AG09309 (cell line): ENCODE measurements at places on chromosomes 7 and 10.

DNA sequence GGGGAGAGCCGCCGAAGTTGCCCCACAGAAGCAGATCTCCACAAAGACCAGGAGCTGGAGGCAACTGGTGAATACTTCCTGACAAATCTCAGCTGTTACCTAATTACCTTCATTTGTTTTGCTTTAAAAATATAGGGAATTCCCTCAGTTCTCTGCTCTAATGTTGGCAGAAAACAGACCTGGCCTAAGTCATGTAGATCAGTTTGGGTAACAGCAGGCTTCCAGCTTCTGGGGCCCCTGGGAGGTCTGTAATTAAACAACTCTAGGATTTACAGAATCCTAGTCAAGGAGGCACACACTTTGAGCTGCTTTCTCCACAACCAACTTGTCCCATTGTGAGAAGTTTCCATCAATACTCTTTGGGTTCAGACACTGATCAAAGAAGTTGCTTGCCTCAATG lies 123.4 kb downstream of the HTR7 start:
- DNase-seq: no peak

DNA sequence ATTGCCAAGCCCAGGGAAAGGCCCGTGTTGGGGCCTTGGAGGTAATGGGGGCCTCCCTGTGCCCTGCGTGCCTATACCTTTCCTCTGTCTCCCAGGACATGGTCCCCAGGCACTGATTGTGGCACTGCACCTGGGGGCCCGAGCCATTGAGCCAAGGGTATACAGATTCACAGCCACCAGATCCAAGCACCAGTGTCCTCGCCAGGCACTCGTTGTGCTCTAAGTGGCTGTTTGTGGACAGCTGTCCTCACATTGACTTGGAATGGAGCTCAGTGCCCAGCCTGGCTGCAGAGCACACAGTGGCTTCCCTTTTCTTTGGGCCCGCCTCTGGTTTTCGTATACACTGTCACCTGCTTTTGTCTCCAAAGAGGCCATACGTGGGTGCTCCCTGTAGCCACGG lies 72.0 kb upstream of the BTBD16 start:
- DNase-seq: no peak

DNA sequence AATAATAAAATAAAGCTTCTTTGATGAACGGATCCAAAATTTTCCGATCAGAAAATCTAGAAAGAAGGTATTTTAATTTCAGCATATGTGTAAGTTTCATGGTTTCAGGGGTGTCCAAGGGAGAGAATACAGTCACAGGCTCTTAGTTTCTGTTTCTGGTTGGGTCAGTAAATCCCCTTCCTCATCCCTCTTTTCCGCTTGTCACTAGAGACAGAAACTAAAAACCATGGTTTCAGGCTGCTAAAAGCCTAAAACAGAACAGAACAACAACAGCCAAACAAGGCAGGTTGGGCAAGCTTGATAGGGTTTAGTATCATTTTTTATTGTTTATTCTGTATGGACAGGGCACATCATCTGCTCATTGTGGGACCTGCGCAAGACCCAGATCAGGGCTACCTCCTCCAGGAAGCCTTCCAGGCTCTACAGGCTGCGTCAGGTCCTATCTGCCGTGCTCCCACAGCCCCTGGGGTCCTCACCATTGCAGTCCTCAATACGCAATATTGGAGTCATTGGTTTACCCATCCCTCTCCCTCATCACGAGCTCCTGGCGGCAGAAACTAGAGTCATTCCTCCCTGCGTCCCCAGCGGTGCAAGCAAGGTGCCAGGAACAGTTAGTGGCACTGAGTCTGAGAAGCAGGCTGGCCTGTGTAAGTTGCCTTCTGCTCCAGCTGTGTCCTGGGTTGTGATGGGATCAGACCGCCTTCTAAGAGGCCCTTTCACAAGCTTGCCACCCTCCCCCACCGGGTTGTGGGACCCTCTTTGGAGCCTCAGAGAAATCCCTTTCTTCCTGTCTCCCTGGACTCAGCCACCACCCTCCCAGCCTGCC lies 70.2 kb upstream of the CUX1 start:
- no peak for DNase-seq

GRCh38 chr7:22566176-22566575 lies 66.2 kb upstream of the STEAP1B start:
- DNase-seq: no peak

DNA sequence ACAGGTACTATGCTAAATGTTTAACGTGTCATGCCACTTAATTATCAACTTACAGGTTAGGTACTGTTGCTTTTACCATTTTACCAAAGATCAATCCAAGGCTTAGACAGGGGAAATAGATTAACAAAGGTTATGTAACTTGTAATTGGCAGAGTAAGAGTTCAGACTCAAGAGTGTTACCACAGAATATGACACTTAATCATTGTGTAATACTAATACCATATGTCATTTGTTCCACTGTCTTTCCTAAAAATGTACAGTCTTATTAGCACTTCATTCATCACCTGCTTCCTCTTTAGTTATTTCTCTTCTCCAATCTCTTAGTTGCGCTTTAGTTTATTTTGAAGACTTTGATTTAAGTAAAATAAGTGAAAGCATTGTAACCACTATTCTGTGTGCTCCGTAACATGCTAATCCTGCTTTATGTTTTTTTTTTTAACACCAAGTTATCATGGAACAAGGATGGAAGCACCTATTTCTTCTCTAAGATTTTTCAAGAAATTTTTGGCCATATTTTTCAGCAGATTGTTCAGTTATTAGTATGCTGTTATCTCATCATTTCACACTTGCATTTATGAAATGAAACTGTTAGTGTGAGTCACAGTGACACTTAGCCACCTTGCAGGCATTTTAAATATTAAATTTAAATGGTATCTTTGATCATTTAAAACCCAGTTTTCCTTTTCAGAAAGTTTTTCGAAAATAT lies 197.3 kb downstream of the PHF14 start:
- no peak for DNase-seq
